ENCODE measurements at places on chromosomes 1 and 21. TPM values are rescaled to one million over a fixed set of nuclear protein-coding genes. Genes with fewer than 3 reads are reported as not detected.

GRCh38 chr1:77742011-77742555 is 17.6 kb downstream of the USP33 start:
- no peak for DNase-seq

DNA sequence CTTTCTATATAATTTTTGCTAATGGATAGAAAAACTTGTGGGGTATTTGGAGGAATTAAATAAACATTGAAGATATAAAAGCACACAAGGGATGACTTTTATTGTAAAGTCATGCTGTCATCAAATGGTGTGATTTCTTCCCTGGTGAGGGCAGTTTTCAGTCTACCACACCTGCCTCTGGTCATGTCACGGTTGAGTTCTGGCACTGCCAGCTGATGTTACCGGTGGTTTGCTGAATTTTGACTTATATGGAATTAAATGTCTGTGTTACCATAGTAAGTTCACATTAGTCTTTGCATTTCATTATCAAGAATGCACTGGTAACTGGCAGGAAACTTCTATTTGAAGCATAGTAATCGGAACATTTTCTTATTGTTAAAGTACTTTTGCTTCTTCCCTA is 13.4 kb downstream of the S1PR1 start:
- no peak for DNase-seq

DNA sequence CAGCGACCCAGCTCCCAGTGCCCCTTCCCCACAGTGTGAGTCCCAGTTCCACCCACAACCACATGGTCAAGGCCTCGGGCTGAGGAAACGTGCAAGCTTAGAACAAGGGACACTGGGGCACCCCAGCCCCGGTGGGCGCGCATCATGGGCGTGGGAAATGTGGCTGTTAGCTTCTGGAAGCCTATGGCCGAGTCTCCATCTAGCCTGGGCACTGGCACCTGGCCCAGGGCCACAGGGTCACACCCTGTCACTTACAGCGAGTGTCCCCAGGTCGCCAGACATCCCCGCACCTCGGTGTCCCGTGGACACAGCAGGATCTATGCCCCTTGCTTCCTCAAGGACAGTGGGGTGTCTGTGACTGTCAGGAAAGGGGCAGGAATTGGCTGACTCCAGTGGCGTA is 37.0 kb upstream of the COL6A1 start:
- DNase-seq = no peak

GRCh38 chr1:245306628-245307410 is 152.0 kb downstream of the KIF26B start:
- DNase-seq = no peak

- no peak for DNase-seq
Observed at GRCh38 chr1:67814121-67814772, 19.0 kb downstream of the GNG12 start.

DNA sequence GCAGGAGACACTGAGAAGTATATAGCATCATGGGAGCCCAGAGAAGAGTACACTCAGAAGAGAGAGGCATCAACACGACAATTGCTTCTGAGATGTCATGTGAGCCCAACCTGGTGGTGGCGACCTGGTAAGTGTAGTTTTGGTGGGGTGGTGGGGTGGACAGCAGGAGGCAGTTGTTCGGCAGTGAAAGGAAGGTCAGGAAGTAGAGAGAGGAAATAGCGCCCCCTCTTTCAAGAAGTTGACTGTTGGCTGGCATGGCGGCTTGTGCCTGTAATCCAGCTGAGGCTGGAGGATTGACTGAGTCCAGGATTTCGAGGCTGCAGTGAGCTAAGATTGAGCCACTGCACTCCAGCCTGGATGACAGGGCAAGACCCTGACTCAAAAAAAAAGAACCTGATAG is 12.6 kb downstream of the RSPO1 start:
- no peak for DNase-seq

GRCh38 chr1:203133970-203134725 is 6.6 kb downstream of the ADORA1 start:
- no peak for DNase-seq

GRCh38 chr1:208928349-208929010 is 655.0 kb upstream of the CAMK1G start:
- no peak for DNase-seq

GRCh38 chr1:98110674-98111073 is 189.8 kb upstream of the DPYD start:
- no peak for DNase-seq

DNA sequence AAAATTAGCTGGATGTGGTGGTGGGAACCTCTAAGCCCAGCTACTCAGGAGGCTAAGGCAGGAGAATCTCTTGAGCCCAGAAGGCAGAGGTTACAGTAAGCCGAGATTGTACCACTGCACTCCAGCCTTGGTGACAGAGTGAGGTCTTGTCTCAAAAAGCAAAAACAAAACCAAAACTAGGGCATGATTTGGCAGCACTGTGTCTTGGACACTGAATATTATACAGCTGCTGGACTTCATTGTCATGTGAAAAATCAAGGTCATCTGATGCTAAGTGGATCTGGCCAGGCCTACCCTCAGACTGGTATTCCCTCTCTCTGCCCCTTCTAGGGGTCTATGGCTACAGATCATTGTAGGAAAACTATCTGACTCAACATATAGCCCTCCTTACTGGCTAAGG is 55.2 kb upstream of the MRPS6 start:
- DNase-seq = no peak

- DNase-seq = no peak
Observed at GRCh38 chr1:228554107-228554506, 66.9 kb downstream of the RNF187 start.

GRCh38 chr1:175481126-175482070 is 262.0 kb downstream of the TNR start:
- DNase-seq = no peak

The KAZN gene
- 0.18 TPM for total RNA-seq

The FBXO2 gene
- total RNA-seq = 3.8 TPM

The KLF18 gene
- total RNA-seq = not detected

The SPOCD1 gene
- 0.36 TPM for total RNA-seq

The S100A3 gene
- total RNA-seq = not detected

The NBPF3 gene
- total RNA-seq = 19.6 TPM

The CFAP74 gene
- total RNA-seq = not detected

The CELA3A gene
- not detected for total RNA-seq

The IVL gene
- total RNA-seq = not detected
